ENCODE measurements at places on chromosomes 5 and 9.

GRCh38 chr5:113375480-113376060 is 59.2 kb downstream of the TSSK1B start:
- no peak for DNase-seq

GRCh38 chr5:53237876-53238275 is 128.3 kb upstream of the MOCS2 start:
- DNase-seq = no peak

DNA sequence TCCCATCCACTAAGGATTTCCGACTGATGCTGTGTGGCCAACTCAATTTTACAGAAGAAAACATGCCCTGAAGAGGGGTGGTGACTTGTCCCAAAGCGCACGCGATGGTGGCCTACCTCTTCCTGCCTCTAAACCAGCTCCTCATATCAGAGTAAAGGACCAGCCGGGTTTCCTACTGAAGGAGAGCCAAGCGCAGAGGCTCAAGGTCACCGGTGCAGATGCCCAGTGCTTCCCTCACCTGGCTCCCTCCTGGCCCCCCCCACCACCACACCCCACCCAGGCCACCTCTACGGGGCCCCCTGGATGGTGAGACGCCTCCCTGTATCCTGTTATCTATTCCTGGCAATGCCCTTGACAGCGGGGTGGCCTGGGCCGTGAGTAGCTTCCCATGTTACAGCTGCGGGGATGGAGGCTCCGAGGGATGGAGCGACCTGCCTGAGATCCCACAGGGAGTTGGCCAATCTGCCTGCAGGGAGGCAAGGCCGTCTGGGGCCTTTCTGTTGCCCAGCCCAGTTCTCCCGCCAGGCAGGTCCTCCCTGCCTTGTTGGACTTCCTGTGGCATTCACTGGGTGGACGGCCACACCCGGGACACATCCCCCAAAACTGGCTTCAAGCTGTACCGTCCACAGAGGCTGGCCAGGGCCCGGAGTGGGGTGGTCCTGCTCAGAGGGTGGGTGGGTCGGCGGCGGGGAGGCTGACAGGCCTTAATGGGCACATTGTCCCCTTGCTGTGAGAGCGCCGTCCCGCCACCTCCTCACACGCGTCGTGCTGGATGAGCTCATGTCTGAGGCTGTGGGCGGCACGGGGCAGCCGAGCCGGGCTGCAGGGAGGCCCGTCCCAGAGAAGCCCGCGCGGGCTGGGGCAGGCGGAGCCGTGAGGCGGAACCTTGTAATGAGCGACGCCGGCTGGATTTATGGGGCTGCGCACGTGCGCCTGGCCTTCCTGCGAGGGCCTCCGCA is 72.5 kb downstream of the MACROH2A1 start:
- DNase-seq = no peak

- no peak for DNase-seq
Observed at GRCh38 chr5:112630246-112631009, 107.3 kb upstream of the APC start.

DNA sequence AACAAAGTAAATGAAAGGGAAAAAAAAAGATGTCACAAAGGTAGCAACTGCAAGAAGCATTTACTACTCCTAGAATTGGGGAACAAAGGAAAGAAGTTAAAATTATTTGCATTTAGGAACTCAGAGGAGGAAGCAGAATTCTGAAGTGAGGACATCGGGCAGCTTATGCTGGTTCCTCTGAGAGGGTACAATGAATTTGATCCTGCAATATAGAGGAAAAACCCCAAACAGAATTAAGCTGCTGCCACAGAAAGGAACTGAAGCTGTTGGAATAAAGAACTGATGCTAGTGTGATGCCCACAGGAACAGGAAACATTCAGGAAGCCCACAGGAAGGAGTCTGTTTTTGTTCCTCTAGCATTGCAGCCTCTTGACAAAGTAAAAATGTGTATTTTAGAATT is 22.3 kb upstream of the TBCA start:
- DNase-seq = no peak

DNA sequence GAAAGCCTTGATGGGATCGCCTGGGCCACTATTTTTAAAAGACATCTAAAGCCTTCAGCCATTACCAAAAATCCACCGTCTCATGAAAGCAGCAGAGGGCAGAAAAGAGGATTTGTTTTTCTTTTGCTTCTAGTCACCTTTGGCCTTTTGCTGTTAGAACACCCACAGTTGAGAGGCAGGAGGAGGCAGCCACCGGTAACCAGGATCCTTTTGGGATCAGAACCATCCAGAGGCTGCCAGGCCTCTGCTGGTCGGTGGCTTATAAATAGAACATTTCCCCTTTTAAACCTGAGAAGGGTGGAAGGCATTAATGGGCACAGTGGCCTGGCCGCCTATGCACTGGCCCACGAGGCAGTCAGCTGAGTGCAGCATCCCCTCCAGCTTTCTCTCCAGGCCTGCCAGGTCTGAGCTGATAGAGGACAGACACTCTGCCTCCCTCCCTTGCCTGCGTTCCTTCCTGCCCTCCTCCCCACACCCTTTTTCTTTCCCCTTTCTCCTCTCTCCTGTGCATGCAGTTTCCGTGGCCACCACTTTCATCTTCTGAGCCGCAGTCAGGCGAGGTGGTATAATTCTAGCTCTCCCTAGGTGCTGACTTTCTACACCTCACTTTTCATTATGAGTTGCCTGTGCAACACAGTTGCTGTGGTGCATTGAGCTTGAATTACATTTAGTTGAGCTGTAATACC is 253.4 kb downstream of the ARHGAP26 start:
- DNase-seq = no peak

DNA sequence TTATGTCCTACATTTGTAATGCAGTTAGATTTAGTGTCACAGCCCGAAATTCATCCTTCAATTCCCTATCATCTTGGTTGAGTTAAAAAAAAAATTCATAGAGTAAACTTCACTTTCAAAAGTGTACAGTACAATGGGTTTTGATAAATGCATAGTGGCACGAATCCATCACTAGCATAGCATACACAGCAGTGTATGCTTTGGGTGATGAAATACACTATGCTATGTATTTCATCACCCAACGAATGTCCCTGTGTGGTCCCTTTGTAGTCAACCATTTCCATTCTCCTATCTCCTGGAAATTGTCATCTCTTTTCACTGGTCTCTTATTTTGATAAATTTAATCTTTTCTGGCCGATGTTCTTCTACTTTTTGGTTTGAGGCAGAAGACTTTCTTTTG is 129.4 kb upstream of the BASP1 start:
- no peak for DNase-seq

- DNase-seq = no peak
Observed at GRCh38 chr5:102902135-102902448, 147.0 kb downstream of the PAM start.

GRCh38 chr5:169817031-169817430 is 163.3 kb downstream of the INSYN2B start:
- DNase-seq = no peak

GRCh38 chr5:135565725-135566421 is 12.9 kb downstream of the CXCL14 start:
- DNase-seq = peak; percentile 28

DNA sequence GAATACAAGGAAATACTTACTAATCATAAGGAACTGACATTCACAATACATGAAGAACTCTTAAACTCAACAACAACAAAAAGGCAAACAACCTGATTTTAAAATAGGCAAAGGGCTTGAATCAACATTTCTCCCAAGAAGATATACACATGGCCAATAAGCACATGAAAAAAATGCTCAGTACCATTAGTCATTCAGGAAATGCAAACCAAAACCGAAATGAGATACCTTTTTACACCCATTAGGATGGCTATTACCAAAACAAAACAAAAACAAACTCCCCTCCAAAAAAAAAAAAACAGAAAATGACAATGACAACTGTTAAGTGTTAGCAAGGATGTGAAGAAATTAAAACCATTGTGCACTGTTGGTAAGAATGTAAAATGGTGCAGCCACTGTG is 104.1 kb upstream of the ZNF462 start:
- no peak for DNase-seq

GRCh38 chr9:132002643-132003318 is 76.9 kb downstream of the MED27 start:
- no peak for DNase-seq

- DNase-seq = no peak
Observed at GRCh38 chr5:2901096-2901495, 149.6 kb upstream of the IRX2 start.

DNA sequence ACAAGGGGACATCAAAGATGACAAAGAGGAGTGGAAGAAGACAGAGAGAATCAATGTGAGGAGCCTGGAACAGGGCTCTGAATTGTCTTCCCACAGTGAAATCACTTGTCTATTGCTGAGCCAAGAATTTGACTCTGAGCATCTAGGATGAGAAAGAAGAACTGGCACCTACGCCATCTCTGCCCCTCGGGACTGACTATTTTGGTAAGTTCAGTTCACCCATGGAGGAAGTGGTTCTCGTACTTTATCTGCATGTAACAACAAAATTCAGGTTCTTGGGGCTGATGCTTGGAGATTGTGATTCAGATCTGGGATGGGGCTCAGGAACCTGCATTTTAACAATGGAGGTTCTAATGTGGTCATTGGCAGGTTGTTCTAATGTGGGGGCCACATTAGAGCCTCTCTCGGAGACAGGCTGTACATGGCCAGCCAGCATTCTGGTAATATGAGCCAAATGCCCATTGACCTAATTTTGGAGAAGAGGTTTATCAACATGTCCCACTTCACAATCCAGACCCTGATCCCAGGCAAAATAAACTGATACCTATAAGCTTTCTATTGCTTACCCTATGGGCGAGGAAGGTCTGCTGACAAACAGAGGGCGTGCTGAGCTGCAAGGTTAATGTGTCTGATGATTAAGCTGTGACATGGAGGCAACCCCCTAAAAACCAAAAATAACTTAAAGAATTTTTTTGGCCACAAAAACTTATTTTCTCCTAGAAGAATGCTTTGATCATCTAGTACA is 2.7 kb upstream of the IL12B start:
- DNase-seq = no peak

- no peak for DNase-seq
Observed at GRCh38 chr9:110776221-110776620, 107.6 kb downstream of the MUSK start.

DNA sequence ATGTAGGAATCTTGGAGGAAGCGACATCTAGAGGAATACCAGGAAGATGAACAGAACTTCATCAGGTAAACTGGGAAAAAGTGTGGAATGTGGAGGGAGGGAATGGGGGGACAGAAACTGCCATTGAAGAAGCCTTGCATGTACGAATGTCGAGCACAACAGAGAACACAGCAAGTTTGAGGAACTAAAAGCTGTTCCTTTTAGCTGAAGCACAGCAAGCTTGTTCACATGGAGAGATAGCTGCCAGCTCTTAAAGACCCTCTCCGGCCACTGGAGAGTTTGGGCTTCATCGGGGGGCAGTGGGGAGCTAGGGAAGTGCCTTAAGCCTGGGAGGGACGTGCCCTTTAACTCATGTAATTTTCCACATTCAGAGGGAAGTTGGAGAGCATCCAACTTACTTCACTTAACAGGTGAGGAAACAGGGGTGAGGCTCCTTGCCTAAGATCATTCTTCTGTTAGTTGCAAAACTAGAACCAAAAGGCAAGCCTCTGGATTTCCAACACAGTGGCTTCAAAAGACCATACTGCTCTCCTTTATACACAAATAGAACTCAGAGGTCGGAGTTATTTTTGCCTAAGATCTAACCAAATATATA is 2.3 kb upstream of the CYFIP2 start:
- no peak for DNase-seq

DNA sequence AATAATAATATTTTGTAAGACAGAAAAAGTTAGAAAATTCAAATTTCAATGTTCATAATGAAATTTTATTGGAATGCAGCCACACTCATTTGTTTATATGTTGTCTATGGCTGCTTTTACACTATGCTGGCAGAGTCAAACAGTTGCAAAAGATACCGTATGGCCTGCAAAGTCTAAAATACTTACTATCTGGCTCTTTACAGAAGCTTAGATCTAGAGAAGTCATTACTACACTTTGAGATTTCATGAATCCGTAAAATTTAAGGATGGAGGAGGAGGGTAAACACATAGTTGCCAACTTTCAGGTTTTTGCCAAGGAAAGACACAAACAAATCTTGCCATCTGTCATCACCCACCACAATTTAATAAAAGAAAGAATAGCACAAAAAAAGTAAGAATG is 25.1 kb upstream of the PCSK1 start:
- no peak for DNase-seq

GRCh38 chr5:218457-219291 is 554 bp downstream of the SDHA start:
- DNase-seq = no peak

DNA sequence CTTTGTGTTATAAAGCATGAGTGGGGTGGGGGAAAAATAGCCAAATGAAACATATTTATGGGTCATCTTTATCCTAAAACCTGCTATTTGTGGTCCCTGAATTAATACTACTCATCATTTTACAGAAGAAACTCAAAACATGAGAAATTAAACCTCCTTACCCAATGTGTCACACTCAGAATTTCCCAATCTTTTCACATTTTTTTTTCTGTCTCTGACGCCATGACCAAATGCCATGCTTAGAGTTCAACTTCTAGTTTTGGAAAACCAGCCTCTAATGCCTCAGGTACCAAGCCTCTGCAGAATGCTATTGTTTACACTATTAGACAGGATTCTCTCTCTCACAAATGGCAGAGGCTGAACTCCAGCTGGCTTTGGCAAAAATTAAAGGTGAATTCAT is 505.5 kb upstream of the WWC1 start:
- DNase-seq = no peak

DNA sequence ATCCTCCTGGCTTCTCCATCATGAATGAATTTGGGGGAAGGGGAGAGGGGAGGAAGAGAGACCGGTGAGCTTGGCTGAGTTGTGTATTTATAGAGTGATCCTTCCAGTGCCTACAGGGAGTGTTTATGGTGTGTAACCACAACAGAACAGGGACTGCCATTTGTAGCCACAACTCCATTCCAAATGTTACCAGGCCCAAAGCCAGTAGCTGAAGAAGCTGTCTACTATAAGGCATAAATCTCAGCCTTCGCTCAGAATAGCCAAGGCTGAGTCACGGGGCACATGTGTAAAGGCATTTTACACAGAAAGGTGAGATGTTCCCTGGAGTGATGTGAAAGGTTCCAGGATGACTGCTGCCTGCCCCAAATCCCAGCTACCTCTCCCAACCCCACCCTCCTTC is 2.5 kb downstream of the TMEM252 start:
- DNase-seq = no peak

GRCh38 chr5:163350083-163350482 is 87.3 kb upstream of the CCNG1 start:
- DNase-seq = no peak

- DNase-seq = no peak
Observed at GRCh38 chr5:71782393-71782770, 63.3 kb downstream of the CARTPT start.

DNA sequence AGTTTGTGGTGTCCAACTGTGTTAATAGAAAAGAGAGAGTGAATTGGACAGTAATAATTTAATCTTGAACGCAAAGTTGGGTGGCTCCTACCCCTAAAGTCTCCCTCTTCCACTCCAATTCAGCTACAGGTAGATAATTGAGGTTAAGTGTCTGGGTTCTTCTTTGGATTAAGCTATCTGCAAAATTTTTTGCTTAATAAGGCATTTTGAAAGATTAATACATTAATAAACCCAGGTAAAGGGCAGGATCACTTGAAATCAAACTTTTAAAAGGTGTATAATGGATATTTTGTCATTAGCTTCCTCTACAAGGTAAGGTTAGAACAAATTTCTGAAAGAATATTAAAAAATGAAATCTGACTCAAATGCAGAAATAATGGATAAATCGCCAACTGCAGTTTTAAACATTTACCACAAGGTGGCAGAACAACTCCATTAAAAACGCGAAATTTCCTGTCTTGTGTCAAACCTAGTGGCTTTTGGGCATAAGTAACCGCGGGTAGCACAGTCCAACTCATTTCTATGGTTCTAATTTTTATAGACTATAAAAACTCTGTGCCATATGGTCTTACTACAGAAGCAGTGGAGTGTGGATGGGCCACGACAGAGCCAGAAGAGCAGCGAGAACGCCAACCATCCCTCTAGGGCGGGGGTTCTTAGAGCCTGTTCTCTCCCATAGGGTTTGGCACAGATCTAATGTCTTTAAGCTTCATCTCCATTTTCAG is 276.5 kb downstream of the ARHGEF28 start:
- no peak for DNase-seq

All from activated T-helper 1 cell treated with anti-CD3 and anti-CD28 coated beads, Interleukin-2, amount 50 U/mL, for 16 hours (primary cell).